ENCODE measurements at places on chromosomes 7 and 10.

- no peak for DNase-seq
Observed at GRCh38 chr7:101248276-101248675, 3.4 kb upstream of the FIS1 start.

DNA sequence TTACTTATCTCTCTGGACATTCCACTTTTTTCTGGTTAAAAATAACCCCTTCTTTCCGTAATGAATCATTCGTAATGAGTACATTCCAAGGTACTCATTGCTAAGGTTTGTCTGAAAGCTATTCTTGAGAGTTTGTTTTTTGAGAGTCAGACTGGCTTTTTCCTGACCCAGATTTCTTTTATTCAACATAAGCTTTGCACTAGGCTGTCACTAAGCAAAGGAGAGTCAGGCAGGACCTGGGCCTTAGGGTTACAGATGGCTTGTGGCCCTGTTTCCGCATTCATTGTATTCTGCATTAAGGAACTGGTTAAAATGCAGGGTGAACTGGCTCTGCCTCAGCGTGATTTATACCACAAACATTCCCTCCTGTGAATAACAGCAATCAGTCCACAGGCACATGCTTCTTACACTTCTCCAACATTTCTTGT is 84.1 kb downstream of the POM121L12 start:
- DNase-seq: no peak

- DNase-seq: no peak
Observed at GRCh38 chr10:31194986-31195385, 124.0 kb upstream of the ZEB1 start.

GRCh38 chr10:5999440-6000165 is 22.3 kb upstream of the IL15RA start:
- DNase-seq: no peak

GRCh38 chr7:28020302-28020940 is 160.2 kb downstream of the JAZF1 start:
- DNase-seq: no peak

GRCh38 chr10:96636551-96636950 is 49.7 kb upstream of the TM9SF3 start:
- no peak for DNase-seq

- no peak for DNase-seq
Observed at GRCh38 chr7:20395511-20395910, 64.8 kb downstream of the ITGB8 start.

DNA sequence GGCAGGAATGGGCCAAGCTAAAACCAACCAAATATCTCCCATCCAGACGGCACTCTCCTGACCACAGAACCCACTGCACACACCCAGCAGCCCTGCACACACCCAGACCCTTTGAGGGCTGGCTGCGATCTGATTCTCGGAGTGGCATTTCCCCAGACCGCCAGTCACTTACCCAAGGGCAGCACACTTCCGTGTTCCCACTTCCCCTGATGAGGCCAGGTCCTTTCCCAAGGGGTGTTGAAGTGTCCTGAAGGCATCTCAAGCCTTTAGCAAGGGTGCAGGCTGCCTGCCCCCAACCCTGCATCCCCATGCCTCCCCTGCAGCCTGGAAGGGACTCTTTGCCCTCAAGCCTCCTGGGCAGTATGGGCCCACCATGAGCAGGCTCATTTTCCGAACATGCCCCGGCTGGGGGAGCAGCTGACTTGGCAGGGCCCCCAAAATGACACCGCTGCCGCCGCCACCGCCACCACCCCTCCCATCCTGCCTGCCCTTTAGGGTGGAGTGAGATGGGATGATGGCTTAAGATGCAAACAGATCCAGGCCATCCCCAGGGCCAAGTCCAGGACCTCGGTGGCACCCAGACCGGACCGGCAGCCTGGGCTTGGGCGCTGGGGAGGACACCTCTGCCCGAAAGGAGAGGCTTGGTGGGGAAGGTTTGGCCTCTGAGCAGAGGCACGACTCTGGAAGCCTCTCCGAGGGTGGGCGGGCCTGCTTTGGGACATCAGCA is 159.8 kb downstream of the NRF1 start:
- DNase-seq: no peak

DNA sequence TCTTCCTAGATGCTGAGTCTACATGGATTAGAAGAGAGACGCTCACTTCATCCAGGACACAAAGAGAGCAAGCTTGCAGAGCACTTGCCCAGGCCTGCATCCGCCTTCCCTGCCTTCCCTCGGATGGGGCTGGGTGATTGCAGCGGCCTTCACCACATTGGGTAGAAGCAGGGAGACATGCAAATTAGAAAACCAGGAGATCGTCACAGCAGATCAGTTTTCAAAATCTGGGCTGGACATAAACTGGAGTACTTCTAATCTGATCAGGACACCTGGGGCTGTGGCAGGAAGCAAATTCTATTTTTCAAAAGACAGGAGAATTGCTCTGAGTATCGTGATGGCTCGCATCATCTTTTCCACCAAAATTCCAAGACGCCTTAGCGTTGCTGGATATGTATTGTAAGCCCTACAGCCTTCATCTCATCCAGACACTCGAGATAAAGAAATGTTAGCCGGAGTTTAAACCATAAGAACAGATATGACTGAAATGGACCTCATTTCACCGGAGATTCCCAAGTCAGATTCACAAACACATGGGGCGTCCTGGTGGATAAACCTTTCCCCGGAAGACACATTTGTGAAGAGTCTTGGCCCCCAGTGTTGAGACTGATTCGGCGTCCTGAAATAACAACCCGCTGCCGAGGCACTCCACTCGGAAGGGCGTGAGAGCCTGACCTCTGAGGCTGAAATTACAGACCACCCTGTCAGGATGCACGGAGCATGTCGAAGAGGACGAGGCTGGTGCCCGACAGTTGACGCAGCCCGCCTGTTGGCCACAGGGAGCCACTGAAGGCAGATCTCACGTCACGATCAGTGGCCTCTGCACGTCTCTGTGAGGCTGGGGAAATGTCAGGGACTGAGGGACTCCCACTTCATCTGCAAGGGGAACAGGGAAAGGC is 91.2 kb upstream of the PARD3 start:
- DNase-seq: no peak

DNA sequence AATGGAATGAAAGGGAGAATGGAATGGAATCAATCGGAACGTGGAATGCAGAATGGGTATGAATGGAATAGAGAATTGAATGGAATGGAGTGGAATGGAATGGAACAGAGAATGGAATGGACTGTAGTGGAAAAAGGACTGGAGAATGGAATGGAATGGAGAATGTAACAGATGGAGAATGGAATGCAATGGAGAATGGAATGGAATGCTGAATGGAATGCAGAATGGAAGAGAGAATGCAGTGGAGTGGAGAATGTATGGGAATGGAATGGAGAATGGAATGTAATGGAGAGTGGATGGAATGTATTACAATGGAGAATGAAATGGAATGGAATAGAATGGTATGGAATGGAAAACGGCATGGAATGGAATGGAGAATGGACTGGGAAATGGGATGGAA is 96.9 kb downstream of the NSUN6 start:
- DNase-seq: no peak

DNA sequence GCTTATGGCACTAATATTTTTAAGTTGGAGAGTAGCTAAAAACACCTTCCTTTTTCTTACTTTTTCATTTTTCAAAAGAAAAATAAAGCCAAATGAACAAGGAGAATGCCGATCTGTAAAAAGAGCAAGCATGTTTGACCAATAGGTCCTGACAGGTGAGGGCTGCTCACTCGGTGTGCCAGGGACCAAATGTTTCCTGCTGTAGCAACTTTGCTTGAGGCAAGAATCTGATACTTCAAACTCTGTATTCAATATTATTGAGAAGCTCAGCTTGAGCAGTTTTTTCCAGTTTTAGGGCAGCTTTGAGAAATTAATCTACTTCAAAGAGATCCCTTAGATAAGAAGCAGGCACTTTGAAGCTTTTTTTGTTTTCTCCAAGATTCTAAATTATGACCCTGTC is 298.1 kb downstream of the BICC1 start:
- DNase-seq: no peak

DNA sequence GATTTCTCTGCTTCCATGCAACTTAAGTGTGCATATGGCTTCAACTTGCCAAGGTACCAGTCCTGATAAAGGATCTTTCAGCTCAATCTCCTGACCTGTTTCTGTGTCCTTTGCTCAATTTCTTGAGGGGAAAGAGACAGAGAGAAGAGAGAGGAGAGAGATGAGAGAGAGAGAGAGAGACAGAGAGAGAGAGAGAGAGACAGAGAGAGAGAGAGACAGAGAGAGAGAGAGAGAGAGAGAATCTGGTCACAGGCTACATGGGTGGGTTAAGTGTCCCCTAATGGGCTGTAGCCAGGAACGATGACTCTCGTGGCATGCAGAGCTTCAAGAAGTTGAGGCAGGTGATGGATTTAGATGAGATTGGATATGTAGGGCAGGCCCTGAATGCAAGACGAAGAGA is 335.2 kb upstream of the PRKCQ start:
- DNase-seq: no peak

DNA sequence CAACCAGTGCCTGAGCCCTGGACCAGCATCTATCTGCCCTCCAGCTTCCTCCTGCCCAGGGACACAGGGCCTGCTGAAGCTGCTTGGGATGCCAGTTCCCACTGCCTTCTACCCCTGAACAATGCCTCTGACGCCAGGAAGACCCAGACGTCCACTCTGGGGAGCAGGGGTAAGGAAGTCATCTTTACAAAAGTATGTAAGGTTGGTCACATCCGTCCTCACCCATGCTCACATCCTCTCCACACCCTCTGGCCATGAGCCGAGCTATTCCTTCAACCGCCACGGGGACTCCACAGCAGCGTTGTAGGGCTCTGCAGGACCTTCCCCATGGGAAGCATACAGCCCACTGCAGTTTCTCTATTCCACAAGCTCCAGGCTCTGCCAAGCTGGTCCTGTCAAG is 58.5 kb downstream of the CLRN3 start:
- DNase-seq: no peak
